ENCODE measurements at places on chromosomes 3 and 15. TPM values are rescaled to one million over a fixed set of nuclear protein-coding genes. Genes with fewer than 3 reads are reported as not detected.

SCN11A gene
- polyA plus RNA-seq, result 0.07 TPM

EIF4A2 gene
- 547 TPM for polyA plus RNA-seq

SLC22A13 gene
- not detected for polyA plus RNA-seq

SLC2A2 gene
- polyA plus RNA-seq, result not detected

AHSG gene
- polyA plus RNA-seq, result not detected

CCR4 gene
- 0.49 TPM for polyA plus RNA-seq

SLC51A gene
- not detected for polyA plus RNA-seq

MCF2L2 gene
- polyA plus RNA-seq, result 0.03 TPM

FOXB1 gene
- polyA plus RNA-seq, result not detected

MITF gene
- polyA plus RNA-seq, result 0.10 TPM

CPB1 gene
- polyA plus RNA-seq, result not detected

GASK1A gene
- polyA plus RNA-seq, result not detected

MAP6D1 gene
- polyA plus RNA-seq, result 0.43 TPM

HCN4 gene
- not detected for polyA plus RNA-seq

GOLGA6L4 gene
- 0.88 TPM for polyA plus RNA-seq

PTX3 gene
- polyA plus RNA-seq, result 0.61 TPM

GP5 gene
- 0.06 TPM for polyA plus RNA-seq

RPSA gene
- polyA plus RNA-seq, result 2,522 TPM

CCR8 gene
- polyA plus RNA-seq, result not detected

ANAPC13 gene
- 13.0 TPM for polyA plus RNA-seq
